Activated CD4-positive, alpha-beta T cell treated with anti-CD3 and anti-CD28 coated beads, Interleukin-2, amount 50 U/mL, for 1 hour (primary cell): ENCODE measurements at places on chromosomes 3 and 15.

- DNase-seq, result no peak
These were observed 21.2 kb downstream of the TFG start for GRCh38 chr3:100730524-100730923.

DNA sequence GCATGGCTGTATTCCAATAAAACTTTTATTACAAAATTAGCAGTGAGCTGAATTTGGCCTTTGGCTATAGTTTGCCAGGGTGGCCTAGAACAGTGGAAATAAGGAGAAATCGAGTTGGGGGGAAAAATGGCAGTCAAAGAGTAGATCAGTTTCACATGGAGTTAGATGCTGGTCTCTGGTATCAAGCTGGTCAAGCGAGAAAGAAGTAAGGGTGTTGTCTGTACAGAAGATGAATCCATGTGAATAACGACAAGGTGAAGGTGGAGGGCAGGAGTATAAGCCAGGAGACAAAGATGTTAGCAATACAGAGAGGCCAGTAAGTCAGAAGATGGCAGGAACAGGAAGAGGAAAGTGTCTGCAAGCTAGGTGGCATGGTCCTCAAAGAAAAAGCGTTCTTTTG, 11.7 kb downstream of the AHSG start:
- no peak for DNase-seq

- DNase-seq, result no peak
These were observed 381.9 kb upstream of the AGTR1 start for GRCh38 chr3:148315756-148316155.

DNA sequence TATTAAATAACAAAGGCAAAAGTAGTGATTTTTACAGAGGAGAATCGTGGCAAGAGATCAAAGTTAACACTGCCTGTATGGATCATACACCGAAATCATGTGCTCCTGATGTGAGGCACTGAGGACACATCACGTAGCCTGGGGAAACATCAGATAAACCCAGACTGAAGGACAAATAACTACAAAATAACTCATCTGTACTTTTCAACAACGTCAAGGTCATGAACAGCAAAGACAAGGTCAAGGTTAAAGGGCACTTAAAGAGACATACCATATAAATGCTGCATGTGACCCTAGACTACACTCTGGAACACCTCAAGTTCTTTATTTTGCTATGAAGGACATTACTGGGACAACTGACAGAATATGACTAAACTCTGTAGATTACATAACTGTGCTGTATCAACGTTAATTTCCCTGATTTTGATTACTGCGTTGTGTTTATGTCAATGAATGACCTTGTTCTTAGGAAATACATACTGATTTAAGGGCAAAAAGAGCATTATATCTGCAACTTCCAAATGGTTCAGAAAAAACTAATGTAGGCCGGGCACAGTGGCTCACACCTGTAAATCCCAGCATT, 48.1 kb downstream of the CHSY1 start:
- no peak for DNase-seq

GRCh38 chr3:160545504-160545871, 19.9 kb downstream of the KPNA4 start:
- no peak for DNase-seq
